HEK293T (cell line): ENCODE measurements at places on chromosomes 4 and X.

DNA sequence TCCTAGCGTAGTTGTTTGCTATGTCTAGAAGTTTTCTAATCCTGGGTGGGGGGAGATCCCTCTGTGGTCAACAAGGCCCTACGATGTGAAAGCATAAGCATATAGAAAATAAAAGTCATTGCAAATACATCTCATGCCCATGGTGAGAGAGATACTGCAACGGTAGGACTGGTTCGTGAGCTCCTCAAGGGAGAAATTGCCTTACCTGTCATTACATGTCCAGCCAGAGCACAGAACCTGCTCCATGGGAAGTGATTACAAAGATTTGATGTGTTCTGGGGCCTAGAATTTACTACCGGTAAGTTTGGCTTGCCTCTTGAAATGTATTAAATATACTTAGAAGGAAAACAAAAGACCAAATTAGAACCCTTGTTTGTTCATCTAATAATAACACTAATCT lies 60.9 kb upstream of the FAM47B start:
- DNase-seq, result no peak

DNA sequence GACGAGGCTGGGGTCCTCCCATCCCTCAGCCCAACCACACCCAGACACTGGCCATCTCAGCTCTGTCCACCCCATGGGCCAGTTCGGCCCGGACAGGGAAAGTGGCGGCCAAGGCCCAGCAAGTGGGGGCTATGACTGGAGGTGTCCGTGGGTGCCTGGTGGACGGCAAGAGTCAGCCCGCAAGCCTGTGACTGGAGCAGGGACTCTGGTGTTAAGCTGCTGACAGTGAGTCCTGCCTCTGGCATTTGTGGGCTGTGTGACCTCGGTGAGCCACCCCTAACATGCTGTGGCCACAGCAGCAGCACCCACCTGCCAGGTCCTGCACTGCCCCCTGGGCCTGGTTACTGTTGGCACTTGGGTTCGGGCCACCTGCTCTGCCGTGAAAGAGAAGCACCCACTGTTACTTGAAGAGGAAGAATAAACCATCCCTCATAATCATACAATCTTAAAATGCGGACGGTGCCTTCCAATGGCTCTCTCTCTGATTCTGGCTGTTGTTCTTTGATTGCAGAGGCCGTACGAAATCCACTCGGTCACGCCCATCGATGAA lies 252.0 kb downstream of the EVC2 start:
- no peak for DNase-seq

DNA sequence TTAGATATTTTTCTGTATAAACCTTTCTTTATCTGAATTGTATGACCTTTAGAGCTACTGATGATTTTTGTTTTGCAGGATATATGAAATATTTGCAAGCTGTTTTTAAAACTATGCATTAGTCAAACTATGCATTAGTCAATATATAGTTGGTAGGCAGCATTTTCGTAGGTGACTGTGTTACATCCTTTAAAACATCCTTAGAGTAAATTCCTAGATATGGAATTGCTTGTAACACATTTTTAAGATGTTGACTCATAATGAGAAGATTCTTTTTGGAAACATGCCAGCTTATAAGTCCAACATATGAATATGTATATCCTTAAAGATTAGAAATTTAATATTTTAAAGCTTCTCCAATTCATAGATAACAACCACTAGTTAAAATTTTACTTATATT lies 1768.5 kb downstream of the PCDH7 start:
- no peak for DNase-seq

DNA sequence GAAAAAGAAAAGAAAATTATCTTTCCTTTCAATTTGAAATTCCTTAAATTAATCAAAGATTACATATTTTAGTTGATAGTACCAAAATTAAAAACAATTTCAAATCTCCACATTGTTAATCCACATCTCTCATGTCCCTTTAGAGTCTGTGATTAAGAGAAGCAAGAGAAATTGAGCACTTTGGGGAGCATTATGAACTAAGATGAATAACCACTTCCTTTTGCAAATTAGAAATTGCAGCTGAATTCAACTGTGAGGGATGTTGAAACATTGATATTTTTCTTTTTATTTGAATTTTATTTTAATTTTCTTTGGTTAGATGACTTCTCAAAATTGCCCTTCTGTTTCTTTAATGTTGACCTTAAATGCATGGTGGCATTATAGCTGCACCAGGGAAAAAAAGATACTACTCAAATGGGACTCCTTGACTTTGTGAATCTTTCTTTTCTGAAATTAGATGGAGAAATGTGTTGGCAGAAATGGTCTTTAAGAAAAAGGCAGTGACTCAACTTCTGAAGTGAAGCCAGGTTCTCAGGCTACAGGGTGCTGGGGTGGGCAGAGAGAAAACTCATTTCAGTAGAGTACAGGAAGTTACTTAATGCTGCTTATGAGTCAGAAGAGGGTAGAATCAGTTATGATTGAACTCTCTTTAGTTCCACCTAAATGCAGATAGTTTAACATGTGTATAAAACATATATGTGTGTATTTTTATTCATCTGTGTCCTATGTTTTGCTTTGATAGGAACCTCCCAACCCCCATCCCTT lies 92.0 kb upstream of the TNIP3 start:
- DNase-seq, result no peak

- no peak for DNase-seq
Measured at GRCh38 chr4:138761638-138762220, 253.9 kb upstream of the NOCT start.

DNA sequence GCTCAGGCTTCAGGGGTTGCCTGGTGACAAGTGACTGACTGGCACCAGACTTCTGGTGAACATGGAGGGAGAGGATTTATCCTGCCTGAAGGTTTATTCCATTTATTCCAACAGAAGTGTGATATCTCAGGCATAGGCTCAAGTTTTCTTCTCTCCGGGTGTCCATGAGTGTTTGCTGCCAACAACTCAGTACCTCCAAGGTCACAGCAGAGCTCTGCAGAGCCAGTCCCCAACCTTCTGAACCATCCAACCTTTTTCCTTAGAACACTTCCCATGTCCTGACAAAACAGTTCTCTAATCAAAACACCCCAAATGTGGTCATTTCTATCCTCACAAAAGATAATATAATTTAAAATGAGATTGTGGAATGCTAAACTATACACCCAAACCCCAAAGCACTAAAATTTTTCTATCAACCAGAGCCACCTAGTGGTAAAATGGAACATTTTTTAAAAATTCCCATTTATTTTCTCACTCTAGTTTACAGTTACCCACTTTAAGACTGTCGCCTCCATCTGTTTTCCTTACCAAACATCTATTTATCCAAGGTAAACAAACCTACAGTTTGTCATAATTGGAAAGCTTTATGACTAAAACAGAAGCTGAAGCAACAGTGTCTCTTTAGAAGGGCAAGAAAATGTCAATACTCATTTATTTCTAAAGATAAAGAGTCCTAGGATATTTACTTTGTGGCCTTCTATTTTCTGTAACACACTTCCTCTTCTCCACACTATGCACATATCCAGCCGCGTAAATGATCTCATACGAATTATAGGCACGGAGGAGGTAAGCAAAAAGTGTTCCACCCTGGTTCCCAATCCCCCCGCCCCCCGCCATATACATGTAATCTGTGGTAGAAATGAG lies 39.5 kb downstream of the TMEM154 start:
- no peak for DNase-seq
